Stimulated activated naive B cell treated with anti-CD40 and anti-IgM and Interleukin-4, amounts not matched to agents 10 μg/mL and 1 μg/mL and 100 μg/mL, for 72 hours (primary cell): ENCODE measurements at places on chromosomes 5 and 9.
A peak's percentile ranks its signal among the peaks of the same experiment; 100 is the strongest.

DNA sequence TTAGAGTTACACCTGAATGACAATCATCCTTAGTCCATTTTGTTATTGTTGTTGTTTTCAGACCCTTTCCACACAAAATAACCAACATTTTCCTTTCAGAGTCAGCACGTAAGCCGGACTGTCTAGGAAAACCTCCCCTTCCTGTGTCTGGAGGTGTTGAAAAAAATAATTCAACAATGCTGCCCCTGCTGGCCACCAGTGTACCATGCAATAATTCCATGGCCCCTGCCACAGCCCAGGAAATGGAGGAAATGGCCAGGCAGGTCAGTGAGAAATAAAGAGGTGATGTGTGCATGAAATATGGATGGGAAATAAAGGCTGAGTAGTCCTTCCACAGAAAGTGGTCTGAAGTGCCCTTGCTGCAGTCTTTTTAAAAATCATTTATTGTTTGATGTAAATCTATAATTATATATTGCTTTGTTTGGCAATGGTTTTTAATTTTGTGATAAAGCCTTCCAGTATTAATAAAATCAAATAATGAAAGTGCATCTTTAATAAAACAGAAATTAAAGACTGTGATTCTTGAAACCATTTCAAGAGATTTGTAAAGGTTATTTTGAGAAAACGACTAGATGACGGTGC, 152.8 kb upstream of the PAPPA start:
- H3K4me1 ChIP-seq, result no peaks in the 10 kb centered on the region
- H3K4me3 ChIP-seq, result no peak overlapping the region
- DNase-seq, result no peak
- H3K36me3 ChIP-seq, result no peaks in the 10 kb centered on the region
- no peaks in the 10 kb centered on the region for H3K27me3 ChIP-seq
- no peak overlapping the region for H3K27ac ChIP-seq

GRCh38 chr5:68968429-68968828, 125.4 kb upstream of the SLC30A5 start:
- peaks cover 29% of the 10 kb centered on the region for H3K27me3 ChIP-seq
- H3K4me1 ChIP-seq, result no peaks in the 10 kb centered on the region
- DNase-seq, result no peak
- H3K36me3 ChIP-seq, result no peaks in the 10 kb centered on the region

- no peak overlapping the region for H3K4me3 ChIP-seq
- peaks cover 22% of the 10 kb centered on the region for H3K36me3 ChIP-seq
- peaks cover 11% of the 10 kb centered on the region for H3K4me1 ChIP-seq
- no peak for DNase-seq
Measured at GRCh38 chr5:54171645-54172384, 138.6 kb downstream of the ARL15 start.

DNA sequence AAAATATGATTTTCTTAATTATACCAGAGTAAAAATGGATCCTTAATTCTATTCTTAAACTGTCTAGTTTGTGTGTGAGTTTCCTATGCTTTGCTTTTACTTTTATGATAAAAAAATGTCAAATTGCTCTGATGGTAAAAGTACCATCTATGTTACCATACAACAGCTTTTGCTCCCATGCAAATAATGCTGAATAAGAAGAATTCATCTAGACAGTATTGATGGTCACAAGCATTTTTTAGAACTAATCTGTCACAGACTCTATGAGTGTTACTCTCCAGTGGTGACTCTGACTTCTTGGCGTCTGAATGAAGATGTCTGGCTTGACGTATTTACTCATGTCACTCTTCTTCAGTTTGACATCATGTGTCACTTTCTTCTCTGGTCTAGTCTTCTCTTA, 608.1 kb upstream of the RORB start:
- H3K4me1 ChIP-seq, result no peaks in the 10 kb centered on the region
- H3K36me3 ChIP-seq, result no peaks in the 10 kb centered on the region
- no peak overlapping the region for H3K4me3 ChIP-seq

DNA sequence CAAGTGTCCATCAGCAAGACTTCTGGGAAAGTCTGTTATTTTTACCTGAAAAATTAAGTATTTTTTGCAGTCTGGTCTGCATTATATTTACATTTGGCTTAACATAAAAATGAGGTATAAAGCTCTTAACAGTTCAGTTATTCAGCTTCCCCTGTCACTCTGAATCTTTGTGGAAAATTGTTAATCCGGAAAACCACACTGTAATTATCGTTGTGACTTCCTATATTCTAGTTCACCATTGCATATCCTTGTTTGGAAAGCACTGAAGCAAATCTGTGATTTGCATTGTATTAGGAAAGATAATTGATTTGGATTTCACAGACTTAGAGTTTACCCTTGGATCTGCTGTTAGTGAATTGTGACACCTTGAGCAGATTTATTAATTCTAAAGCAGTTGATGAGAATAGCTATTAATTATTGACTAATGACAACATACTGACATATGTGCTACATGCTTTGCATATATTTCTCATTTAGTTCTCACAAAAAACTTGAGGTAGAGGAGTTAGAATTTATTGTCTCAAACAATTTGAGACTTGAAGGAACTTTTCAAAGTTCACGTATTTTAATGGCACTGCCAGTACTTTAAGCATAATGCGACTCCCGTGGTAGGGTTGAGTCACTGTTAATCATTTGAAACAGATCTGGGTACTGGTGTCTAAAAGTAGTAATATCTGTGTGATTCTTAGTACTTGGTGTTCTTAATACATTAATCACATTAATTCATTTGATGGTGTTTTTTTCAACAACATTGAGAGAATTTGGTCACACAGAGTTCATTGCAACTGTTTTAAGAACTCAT, 71.8 kb upstream of the LRRC70 start:
- no peak for DNase-seq
- peaks cover 8% of the 10 kb centered on the region for H3K4me1 ChIP-seq
- H3K36me3 ChIP-seq, result peaks cover 34% of the 10 kb centered on the region
- no peak overlapping the region for H3K4me3 ChIP-seq

GRCh38 chr9:105405514-105406131, 42.2 kb upstream of the FSD1L start:
- DNase-seq, result peak; percentile 28
- H3K27ac ChIP-seq, result peak overlapping the region; percentile 32
- peak overlapping the region; percentile 46 for H3K4me3 ChIP-seq
- no peaks in the 10 kb centered on the region for H3K36me3 ChIP-seq
- H3K4me1 ChIP-seq, result peaks cover 10% of the 10 kb centered on the region
- peaks cover 6% of the 10 kb centered on the region for H3K27me3 ChIP-seq

GRCh38 chr9:38682713-38683112, 37.2 kb downstream of the FAM240B start:
- no peak overlapping the region for H3K27ac ChIP-seq
- H3K4me3 ChIP-seq, result no peak overlapping the region
- peaks cover 6% of the 10 kb centered on the region for H3K27me3 ChIP-seq
- no peaks in the 10 kb centered on the region for H3K36me3 ChIP-seq

DNA sequence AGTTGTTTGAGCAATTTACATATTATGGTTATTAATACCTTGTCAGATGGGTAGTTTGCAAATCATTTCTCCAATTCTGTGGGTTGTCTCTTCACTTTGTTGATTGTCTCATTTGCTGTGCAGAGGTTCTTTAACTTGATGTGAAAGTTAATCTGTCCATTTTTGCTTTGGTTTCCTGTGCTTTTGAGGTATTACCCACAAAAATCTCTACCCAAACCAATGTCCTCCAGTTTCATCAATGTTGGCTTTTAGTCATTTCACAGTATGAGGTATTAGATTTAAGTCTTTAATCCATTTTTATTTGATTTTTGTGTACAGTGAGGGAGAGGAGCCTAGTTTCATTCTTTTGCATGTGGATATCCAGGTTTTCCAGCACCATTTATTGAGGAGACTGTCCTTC, 82.4 kb downstream of the MRPS30 start:
- DNase-seq, result no peak
- H3K4me1 ChIP-seq, result no peaks in the 10 kb centered on the region
- no peaks in the 10 kb centered on the region for H3K27me3 ChIP-seq
- H3K36me3 ChIP-seq, result no peaks in the 10 kb centered on the region
- no peak overlapping the region for H3K4me3 ChIP-seq
- no peak overlapping the region for H3K27ac ChIP-seq

DNA sequence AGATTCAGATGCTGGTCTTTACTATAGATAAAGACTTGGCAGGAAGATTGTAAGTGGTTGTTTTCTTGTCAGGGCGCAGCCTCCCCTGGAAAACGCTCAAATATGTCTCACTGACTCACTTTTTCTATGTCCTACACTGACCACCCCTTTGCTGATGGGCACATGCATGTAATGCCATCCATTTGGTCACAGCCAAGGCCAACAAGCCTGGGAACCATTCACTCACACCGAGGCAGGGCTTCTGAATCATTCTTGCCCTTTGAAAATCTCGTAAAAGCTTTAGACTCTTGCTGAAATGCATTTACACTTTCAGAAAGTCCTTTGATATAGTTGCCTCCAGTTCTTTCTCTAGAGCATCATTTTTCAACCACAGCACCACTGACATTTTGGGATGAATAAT, 249.4 kb downstream of the ACTL7B start:
- H3K36me3 ChIP-seq, result no peaks in the 10 kb centered on the region
- no peak overlapping the region for H3K27ac ChIP-seq
- H3K4me1 ChIP-seq, result no peaks in the 10 kb centered on the region
- H3K4me3 ChIP-seq, result no peak overlapping the region
- DNase-seq, result no peak

GRCh38 chr5:110250755-110251154, 475.7 kb downstream of the TMEM232 start:
- H3K36me3 ChIP-seq, result no peaks in the 10 kb centered on the region
- H3K27me3 ChIP-seq, result no peaks in the 10 kb centered on the region
- no peak overlapping the region for H3K27ac ChIP-seq
- H3K4me1 ChIP-seq, result no peaks in the 10 kb centered on the region
- DNase-seq, result no peak
- H3K4me3 ChIP-seq, result no peak overlapping the region

GRCh38 chr5:131417240-131417869, 153.5 kb downstream of the CDC42SE2 start:
- H3K27me3 ChIP-seq, result no peaks in the 10 kb centered on the region
- no peak overlapping the region for H3K27ac ChIP-seq
- peaks cover 42% of the 10 kb centered on the region for H3K4me1 ChIP-seq
- peaks cover 15% of the 10 kb centered on the region for H3K36me3 ChIP-seq

DNA sequence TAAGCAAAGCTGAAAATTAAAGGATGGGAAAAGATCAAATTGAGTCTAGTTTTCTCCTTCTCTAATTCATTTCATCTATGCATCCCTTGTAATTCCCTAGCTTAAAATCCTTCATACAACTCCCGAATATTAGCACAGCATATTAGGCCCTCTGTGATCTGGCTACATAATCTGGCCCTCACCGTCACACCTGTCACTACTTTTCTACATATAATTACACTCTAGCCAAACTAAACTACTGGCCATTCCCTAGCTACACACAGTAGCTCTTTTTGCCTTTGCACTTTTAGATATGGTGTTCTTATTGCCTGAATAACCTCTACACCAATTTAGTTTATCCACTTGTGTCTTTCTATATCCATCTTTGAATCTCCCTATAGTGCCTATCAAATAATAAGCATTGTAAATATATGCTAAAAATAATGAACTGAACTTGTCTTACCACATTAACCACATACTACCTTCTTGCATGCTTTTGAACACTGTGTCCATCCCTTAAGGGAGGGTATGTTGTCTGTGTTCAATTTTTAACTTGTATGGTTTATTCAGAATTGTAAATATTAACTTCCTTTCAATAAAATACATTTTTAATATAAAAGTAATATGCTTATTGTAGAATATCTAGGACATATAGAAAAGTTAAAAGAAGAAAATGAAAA, 15.9 kb downstream of the RANBP6 start:
- peaks cover 27% of the 10 kb centered on the region for H3K4me1 ChIP-seq
- peaks cover 10% of the 10 kb centered on the region for H3K36me3 ChIP-seq
- H3K27ac ChIP-seq, result no peak overlapping the region
- no peak overlapping the region for H3K4me3 ChIP-seq
- DNase-seq, result no peak

DNA sequence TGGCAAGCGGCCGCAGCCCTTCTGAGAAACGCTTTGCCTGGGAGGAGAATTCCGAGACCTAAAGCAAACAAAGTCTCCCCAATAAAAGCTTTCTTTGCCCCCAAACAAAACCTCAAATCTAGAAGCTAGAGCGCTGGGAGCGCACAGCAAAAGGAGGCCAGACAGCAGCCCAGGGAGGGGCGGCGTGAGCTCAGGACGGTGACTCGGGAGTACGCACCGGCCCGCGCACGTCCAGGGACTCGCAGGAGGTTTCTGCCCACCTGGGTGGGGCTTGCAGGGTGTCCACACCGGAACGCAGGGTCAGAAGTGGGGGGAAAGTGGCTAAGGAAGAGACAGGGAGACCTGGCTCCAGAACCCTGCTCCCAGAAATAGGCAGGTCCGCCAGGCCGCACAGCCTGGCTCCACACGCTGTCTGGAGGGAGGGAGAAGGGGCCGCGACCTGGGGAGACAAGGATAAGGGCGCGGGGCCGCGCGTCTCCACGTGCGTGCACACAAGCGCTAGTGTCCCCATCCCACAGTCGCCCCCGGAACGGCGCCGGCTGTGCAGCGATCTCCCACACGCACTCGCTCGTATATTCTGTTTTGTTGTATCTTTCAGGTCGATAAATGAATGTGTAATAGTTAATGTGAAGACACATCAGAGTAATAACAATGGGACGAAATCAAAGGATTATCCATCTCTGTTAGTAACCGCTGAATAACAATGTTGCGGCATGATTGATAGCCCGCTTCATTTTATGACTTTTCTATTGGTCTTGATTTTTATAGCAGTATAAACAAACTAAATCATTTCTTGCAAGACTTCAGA, 2.3 kb upstream of the OTP start:
- peaks cover 72% of the 10 kb centered on the region for H3K27me3 ChIP-seq
- no peak for DNase-seq
- H3K27ac ChIP-seq, result peak overlapping the region; percentile 80
- H3K4me3 ChIP-seq, result no peak overlapping the region
- H3K36me3 ChIP-seq, result peaks cover 19% of the 10 kb centered on the region

DNA sequence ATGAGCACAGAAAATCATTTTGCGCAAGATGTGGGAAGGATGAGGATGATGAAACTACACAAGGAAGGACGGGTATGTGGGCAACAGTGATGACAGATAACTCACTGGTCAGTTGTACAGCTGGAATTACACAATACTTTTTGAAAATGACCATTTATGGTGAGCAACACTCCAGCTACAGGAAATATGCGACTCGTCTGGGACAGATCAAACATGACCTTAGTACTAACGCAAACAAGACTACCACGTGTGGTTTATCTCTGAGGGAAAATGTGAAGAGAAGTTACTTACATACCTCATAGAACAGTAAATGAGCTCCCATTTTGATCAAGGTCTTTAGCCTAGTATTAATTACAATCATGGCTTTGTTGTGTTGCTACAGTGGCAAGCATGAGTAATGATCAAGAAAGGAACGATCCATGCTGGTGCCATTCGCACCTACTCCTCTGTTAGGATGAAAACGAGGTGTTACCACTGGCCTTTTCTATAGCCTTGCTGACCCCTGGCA, 456.9 kb downstream of the BNC2 start:
- no peaks in the 10 kb centered on the region for H3K27me3 ChIP-seq
- H3K36me3 ChIP-seq, result no peaks in the 10 kb centered on the region
- no peak overlapping the region for H3K27ac ChIP-seq
- no peak for DNase-seq
- H3K4me1 ChIP-seq, result no peaks in the 10 kb centered on the region

DNA sequence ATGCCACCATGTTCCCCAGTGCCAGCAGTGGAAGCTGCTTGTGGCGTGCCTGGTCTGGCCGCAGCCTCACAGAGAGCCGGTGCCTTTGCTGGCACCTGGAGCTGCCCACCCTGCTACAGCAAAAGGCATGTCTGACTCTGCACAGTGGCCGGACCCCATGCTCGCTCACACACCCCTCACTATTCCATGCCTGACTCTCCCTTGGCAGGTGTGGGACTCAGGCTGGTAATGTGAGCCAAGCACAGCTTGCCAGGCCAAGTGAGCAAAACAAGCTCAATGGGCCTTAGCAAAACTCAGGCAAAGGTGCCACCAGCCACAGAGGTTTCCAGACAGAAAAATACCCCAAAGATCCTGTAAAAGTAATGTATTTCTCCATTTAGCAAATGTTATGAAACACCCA, 15.5 kb downstream of the GNA14 start:
- no peaks in the 10 kb centered on the region for H3K27me3 ChIP-seq
- no peak overlapping the region for H3K27ac ChIP-seq
- no peak overlapping the region for H3K4me3 ChIP-seq
- H3K36me3 ChIP-seq, result no peaks in the 10 kb centered on the region
